Aortic smooth muscle cell (primary cell): ENCODE measurements at places on chromosomes 16 and 17. TPM values are rescaled to one million over a fixed set of nuclear protein-coding genes. Genes with fewer than 3 reads are reported as not detected.

The NEUROD2 gene
- total RNA-seq = not detected in 2 replicates

The FA2H gene
- not detected in 2 replicates for total RNA-seq

The RHBDL3 gene
- total RNA-seq = 0.06 and 0.13 TPM in 2 replicates

The C17orf50 gene
- not detected in 2 replicates for total RNA-seq

The MYH13 gene
- total RNA-seq = not detected in 2 replicates

The WWOX gene
- total RNA-seq = 24.6 TPM in 2 replicates

The ABCC12 gene
- not detected in 2 replicates for total RNA-seq

The SLC47A2 gene
- total RNA-seq = 0.06 and 0.26 TPM in 2 replicates
